ENCODE measurements at places on chromosomes 3 and 15.

GRCh38 chr15:96323319-96324145, 7.0 kb upstream of the NR2F2 start:
- no peak for DNase-seq

DNA sequence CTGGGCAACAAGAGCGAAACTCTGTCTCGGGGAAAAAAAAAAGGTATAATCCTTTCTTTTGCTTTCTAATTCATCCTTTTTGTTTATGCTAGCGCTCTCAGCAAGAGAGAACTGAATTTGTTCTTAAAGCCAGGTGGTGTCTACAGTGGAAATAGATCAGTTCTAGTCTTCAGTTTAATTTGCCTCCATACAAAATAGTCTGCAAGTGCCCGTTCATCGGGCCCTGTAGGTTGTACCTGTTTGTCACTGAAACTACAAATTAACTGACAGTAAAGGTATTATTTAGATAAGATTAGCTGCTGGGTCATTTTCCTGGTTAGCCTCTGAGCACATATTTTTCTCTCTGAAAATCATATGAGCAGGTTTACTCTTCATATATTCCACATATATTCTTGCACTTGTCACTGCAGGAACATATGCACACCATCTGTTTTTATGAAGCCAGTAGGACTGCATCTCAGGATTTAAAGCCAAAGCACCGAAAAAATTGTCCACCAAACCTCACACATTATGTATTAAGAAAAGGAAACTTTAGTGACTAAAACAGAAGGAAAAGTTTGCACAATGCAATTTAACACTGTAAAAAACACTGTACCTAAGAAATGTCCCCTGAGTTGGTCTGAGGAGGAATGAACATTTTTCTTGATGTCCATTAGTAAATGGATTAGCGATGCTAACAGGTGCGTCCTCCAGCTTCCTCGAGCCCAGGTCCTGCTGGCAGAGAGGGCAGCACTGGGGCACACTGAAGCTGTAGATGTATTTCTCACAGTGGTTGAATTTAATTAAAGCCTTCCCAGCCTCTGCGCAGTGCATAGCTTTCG, 437 bp downstream of the MKRN2OS start:
- DNase-seq: no peak

- no peak for DNase-seq
These were observed 38.4 kb upstream of the ALCAM start for GRCh38 chr3:105328338-105328730.

DNA sequence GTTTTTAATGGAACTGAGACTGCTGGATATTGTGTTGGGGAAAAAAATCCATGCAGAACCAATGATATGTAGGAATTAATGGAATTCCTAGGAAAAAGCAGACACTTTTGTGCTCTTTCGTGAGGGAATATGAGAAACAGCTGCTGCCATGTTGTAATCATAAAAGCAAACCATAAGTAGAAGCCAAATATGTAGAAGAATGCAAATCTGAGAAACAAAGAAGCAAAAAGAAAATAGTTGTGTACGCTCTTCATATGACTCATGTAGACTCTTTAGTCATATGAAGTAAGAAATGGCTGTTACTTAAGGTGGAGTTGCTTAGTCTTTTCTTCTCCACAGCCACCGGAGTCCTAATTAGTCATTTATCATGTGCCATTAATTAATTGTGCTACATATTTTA, 298.6 kb upstream of the ZNF717 start:
- DNase-seq: no peak

GRCh38 chr3:77902675-77903074, 862.8 kb downstream of the ROBO2 start:
- no peak for DNase-seq

GRCh38 chr15:95639208-95639607, 691.3 kb upstream of the NR2F2 start:
- DNase-seq: no peak

DNA sequence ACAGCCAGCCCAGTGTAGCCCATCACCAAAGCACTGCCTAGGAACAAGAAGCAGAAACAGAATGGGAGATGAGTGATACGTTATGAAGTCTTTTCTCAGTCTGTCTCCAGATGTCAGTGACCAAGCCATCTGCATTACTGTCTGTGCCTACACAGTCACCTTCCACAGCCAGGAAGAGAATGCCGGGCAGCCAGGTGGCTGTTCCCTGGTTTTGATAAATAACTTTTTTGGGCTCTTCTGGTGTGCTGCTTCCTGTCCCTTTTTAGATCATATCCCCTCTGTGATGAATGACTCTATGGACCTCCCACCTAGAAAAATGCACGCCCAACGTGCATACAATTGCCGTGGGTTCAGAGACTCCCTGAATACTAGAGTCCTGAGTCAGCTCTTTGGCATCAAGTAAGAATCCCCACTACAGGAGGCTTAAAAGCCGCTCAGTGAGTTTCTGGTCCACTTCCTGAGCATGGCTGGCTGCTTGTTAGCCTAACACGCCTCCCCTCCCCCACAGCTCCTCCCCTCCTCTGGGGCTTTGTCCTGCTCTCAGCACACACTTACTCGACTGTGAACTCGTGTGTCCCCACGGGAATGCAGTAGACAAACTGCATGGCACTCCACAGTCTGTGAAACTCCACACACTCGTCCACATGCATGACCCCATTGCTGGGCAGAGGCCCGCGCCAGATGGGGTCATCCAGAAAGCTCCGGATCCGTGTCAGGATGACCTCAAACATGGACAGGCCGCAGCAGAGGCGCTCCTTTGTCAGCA, 34.7 kb downstream of the NIPA2 start:
- DNase-seq: no peak

DNA sequence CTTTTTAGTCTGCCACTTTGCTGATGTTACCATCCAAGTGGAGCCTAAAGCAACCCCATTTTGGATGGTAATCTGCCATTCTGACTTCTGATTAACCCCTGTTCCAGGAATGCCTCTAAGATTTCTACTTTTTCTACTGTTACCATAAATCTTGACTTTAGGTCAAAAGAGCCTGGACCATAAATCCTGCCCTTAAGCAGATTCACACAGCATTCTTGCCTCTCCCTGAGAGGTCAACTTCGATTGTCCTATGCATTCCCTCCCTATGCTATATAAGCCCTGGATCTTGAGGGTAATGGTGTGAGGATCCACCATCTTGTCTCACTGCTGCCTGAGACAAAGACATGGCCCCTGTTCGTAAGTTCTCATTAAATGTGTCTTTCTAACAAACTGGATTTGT, 177.3 kb downstream of the GABRB3 start:
- DNase-seq: no peak

DNA sequence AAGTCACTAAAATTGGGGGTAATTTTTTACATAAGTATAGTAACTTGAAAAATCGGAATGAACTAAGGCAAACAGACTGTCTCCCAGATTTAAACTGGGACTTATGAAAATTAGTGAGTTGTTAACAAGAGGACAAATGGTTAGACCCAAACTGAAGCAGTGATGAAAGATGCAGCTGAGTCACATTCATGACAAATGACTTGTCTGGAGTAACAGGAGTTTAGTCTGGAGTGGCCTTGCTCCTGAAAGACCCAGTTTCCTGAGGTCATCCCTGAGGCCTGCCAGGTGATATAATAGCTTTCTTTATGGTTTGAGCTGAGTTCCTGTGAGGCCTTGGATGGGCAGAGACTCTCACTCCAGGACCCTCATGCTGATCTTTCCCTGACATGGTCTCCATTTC, 9.6 kb upstream of the CTDSPL start:
- no peak for DNase-seq

DNA sequence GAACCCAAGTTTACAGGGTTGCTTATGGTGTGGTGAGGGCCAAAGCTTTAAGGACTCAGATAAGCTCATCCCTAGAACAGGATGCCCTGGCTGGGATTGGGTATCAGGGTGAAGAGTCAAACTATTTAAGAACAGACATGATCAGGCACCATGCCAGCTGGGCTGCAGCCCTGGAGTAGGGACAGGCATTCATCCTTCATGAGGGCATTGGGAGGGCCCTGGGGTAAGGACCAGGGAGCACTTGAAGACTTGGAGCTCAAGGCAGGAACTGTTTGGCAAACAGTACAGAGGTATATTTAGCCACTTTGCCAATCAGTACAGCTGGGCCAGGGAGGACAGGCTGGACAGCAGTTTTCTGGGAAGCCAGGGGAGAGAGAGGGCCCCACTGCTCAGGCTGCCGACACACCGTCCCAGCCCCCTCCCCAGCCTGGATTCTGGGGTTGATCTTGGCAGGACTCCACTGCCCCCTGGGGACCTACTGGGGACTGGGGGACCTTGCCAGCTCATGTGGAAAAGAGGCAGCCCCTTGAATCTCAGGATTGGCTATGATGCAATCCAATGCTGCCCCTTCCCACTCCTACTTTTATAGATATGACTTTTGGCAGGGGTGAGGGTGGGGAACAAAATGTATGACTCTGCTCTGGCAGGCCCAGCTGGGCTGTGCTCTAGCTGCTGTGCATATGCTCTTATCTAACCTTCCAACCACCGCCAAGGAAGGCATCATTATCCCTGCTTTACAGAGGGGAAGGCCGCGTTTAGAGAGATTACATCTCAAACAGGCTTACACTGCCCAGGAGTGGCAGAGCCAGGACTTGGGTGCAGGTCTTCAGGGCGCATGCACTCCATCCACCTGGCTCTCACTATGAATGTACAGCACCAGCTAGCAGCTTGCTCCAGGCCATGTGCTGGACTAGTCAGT, 2.3 kb downstream of the PLA2G4E start:
- DNase-seq: no peak

DNA sequence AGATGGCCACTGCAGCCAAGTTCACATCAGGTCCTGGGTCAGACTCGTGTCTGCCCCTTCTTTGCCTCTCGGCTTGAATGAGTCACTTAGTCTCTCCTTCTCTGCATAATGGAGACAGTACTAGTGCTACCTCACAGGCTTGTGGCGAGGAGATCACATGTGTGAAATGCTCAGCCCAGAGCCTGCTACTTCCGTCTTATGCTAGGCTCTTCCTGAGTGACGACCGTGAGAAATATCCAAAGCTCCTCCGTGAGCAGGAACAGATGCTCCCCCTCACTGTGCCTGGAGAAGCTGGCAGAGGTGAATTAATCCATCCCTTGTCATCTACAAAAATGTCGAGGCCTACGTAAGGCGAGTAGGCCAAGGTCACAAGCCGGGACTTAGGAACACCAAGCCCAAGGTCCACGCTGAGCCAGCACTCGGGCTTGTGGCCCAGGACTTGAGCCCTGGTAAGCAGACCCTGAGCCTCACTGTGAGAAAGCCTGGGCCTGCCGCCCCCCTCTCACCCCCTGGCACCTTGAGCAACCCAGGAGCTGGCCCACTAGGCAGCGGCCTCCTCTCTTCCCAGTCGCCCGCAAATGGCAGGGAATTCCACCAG, 17.9 kb downstream of the PAK6 start:
- DNase-seq: no peak

DNA sequence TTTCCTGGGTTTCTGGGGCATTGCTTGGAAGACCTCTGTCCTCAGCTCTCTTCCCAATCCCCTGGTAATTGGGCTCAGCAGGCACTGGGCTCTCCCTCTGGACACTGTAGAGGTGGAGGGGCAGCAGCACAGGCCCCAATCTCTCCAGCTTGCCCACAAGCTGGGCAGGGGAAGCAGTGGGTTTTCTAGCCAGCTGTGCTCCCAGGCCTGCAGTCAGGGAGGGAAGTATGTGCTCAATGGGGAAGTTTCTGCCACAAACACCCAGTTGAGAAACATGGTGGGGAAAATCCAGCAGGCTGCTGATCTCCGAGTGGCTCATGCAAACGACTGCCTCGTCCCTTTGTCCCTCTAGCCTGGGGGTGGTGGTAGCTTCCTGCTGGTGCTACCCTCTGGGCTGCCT, 12.8 kb upstream of the RFT1 start:
- DNase-seq: no peak

- DNase-seq: no peak
These were observed 57.3 kb downstream of the ARNT2 start for GRCh38 chr15:80461356-80462095.

GRCh38 chr3:36408146-36408545, 27.8 kb downstream of the STAC start:
- DNase-seq: no peak

GRCh38 chr3:117836296-117836695, 1126.7 kb downstream of the TUSC7 start:
- DNase-seq: no peak

DNA sequence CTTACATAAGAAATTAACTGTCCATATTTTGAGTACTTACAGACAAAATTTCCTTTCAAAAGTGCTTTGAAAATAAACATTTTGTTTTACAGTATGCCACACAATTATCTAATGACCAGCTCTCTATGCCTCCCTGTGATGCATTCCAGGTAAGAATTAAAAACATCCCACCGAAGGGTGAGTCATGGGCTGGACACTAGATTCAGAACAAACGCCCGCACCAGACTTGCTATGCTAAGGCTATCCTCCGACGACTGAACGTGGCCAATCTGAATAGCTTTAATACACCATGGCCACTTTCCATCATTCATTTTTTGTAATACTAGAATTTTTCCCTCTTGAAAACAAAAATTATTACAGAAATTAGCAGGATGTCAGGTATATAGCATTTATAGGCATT, 139.8 kb upstream of the TNIK start:
- DNase-seq: no peak

- DNase-seq: peak; percentile 46
These were observed 10.7 kb upstream of the SPTBN5 start for GRCh38 chr15:41904541-41905005.

DNA sequence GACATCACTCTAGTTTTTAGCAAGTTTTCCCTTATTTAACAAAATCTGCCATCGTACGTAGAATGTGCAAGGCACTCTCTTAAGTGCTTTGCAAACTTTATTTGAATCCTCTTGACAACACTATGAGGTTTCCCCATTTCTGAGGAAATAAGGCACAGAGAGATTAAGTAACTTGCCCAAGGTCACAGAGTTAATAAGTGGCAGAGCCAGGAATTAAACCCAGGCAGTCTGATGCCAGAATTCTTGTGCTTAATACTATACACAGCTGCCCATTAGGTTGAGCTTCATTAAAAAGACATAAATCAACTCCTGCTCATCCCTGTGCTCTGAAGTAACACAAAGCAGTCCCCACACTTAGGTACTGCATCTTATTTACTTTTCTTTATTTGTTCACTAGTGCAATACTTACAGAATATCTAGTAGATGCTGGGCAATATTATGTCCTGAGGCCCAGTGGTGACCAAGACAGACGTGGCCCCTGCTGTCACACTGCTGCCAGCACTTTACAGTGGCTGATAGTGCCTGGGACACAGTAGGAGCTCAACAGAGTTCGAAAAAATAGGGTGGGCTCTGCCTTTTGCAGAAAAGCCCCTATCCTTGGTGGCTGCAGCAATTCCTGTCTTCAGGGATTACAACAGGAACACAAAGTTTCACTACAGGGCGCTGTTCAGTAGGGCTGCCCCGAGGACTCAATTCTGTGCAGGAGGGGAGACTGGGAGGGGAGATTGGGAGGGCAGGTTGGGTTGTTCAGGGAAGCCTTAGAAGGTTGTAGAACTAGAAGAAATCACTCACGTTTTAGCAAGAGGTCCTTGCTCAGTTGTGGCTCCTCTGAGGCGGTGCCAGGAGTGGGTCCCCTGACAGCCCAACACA, 138.3 kb upstream of the TPM1 start:
- DNase-seq: no peak

- no peak for DNase-seq
These were observed 37.9 kb downstream of the GLDN start for GRCh38 chr15:51379390-51379789.

DNA sequence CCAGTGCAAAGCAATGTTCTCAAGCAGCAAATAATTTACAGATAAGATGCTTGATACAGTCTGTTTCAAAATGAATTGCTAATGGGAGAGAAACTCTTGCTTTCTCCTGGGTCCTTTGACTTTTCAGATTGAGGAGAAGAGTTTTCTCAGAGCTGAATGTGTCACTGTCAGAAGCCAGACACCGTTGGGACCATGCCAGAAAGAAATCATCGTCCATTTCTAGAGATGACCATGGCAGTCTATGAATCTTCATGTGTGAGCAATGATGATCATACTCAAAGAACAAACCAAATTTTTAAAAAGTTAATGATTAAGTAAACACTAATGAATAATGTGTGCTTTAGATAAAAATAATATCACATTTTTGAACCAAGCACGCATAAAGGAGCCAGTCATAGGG, 77.6 kb downstream of the ZNF385D start:
- no peak for DNase-seq
